Activated T-cell treated with anti-CD3 and anti-CD28 coated beads, Interleukin-2, amount 50 U/mL, for 48 hours (primary cell): ENCODE measurements at places on chromosomes 3 and 15.

DNA sequence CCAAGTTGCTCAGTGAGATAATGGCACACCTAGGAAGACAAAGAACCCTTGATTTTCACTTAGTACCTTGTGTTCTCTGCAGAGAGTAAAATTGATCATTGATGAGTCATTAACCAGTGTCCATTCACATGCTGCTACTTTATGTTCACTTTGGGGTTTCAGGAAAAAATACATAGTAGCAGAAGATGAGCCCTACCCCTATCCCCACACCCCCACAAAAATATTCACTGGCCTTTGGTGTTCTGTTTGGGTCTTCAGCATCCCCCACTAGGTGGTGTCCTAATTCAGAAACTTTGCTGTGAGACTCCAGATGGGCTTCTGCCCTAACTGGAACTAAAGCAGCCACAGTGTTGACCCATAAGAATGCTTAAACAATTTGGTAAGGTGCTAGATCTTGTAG, 178.8 kb downstream of the KLHL25 start:
- DNase-seq, result no peak

GRCh38 chr3:120559242-120560061, 36.7 kb upstream of the NDUFB4 start:
- DNase-seq, result peak; percentile 29

DNA sequence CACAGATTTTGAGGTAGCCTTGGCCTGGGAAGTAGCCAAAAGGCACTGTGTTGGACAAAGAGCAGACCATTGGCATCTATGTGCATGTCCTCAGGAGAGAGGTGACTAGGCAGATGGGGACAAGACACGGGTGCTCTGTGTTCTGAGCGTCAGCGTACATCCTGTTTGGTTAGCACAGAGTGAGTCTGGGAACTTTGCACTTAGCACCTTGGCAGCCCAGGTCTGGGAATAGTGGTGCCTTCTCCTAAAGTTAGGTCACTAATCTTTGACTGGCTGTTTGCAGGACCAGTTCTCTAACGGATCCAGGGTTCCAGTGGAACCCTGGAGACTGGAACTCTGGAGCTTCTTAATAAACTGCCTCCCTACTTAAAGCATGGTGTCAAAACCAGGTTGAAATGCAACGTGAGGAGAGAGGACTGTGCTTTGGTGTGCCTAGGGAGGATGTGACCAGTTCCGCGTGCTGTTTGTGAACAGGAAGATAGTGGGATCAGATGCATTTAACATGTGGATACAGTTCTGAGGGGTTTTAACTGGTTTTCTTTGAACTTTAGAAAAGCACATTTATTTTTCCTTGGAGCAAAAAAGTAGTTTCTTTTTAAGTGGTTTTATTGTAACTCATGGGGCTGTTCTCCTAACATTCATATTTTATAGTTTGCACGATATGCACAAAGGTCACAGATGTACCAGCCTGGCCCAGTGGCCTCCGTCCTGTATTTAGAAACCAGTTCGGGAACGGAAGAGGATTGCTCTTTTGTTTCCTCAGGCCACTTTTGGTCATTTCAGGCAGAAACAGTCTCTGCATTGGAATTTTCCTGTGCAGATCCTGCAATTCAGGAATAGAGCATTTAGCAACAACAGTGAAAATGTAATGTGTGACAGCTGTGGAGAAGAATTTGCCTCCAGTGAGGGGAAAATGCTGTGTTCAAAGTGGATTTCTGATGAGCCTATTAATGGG, 48.8 kb downstream of the ABHD2 start:
- no peak for DNase-seq

GRCh38 chr3:29026286-29026685, 254.6 kb upstream of the RBMS3 start:
- no peak for DNase-seq

DNA sequence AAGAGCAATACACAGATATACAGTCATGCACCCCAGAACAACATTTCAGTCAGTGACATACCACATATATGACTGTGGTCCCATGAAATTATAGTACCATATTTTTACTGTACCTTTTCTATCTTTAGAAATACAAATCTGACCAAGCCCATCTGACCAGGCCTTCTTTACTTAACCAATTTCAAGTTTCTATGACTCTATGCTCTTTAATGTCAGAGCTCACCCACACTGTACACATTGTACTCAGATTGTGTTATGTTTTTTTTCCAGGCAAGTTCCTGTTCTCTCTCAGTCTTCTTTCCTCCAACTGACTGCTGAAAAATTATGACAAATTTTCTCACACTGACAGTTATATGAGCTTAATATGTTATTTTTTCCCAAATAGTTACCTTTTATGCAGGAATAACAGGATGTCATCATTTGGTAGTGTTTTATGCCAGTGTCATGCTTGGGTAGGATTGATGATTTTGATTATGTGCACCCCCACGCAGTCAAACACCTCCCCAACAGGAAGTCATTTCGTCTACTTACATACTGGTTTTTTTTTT, 8.0 kb upstream of the CBLB start:
- no peak for DNase-seq
